Bronchial epithelial cell (primary cell): ENCODE measurements at places on chromosomes 2 and 18. TPM values are rescaled to one million over a fixed set of nuclear protein-coding genes. Genes with fewer than 3 reads are reported as not detected.

DNA sequence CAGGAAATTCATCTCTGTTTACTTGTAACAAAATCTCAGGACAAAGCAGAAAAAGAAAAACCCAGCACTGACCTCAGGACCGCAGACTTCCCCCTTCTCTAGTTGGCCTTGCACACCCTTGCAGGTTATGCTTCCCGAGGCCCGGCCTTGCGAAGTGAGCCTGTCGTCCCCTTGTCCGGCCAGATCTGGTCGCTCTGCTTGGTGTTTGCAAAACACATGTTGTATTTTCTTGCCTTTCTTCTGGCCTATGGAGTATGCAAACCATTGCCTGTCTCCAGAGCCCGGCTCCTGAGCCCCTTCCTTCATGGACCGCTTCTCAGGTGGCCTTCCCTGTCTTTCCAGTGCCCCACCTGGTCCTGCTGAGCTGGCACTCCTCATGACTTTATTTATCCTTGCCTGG lies 4.8 kb downstream of the IMPA2 start:
- no peak for DNase-seq

The ZNF519 gene
- 0.64 and 1.3 TPM in 2 replicates for total RNA-seq

The KLHL14 gene
- total RNA-seq: not detected in 2 replicates

- no peak for DNase-seq
Observed at GRCh38 chr2:152344579-152345195, 9.7 kb downstream of the FMNL2 start.

The MC2R gene
- not detected in 2 replicates for total RNA-seq
